PC-9 (cell line): ENCODE measurements at places on chromosomes 3 and 15.

GRCh38 chr3:59082106-59082505 lies 32.3 kb upstream of the CFAP20DC start:
- no peak for DNase-seq

DNA sequence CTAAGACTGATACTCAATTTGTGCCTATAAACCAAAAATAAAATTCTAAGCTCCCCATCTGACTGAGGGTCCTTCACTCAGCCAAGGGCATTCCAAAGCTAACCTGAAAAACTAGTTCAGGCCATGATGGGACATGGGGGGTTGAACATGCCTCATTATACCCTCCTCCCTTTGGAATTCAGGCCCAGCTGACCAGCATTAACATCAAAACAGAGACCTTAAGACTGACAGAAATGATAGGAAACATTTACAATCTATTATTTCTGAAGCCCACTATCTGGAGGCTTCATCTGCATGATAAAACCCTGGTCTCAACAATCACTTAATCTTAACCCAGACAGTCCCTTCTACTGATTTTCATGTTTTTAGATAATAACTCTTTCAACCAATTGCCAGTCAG lies 140.4 kb downstream of the ANO10 start:
- DNase-seq, result no peak

DNA sequence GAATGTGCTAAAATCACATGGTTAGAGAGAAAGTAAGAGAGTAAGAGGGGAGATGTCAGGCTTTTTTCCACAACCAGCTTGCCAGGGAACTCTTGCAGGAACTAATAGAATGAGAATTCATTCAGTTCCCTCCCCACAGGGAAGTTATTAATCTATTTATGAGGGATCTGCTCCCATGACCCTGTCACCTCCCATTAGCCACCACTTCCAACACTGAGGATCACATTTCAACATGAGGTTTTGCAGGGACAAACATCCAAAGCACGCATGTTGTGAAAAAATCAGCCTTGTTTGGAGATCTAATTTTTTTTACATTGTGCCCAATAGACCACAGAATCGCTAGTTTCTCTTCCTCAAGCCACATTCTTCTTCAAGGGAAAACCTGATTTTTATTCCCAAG lies 904.0 kb downstream of the TBL1XR1 start:
- no peak for DNase-seq

- DNase-seq, result no peak
Observed at GRCh38 chr3:102332205-102332604, 102.6 kb upstream of the ZPLD1 start.

DNA sequence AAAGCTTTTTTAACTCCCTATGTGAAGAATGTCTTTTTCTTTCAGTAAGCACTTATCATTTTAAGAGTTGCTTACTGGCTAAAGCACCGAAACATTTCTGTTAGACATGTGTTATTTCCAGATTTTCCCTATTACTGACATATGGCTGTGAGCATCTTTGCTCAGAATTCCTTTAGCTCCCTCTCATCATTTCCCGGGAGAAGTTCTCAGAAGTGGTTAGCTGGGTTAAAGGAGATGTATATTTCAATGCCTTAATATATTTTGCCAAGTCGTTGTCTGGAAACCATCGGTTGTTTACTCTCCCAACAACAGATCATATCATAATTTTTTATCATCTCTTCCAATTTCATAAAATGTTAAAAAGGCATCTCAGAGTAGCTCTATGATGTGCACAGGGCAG lies 396.5 kb downstream of the OCA2 start:
- no peak for DNase-seq

DNA sequence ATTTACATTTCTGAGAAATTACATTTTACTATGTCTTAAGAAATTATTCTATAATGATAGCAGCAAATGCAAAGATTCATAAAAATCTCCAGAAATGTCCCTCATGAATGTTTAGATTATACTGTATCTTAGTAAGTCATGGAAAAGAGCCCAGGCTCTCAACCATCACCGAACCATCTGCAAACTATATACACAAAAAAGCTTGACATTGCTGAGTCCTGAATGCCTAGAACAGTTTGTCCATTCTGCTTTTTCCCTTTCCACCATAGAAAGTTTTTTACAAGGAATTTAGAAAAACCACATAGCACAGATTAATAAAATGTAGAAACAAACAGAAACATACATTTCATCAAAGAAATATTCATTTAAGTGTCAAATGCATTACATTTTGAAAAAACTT lies 83.6 kb downstream of the MYO9A start:
- DNase-seq, result no peak

GRCh38 chr3:141255846-141256261 lies 24.2 kb downstream of the PXYLP1 start:
- no peak for DNase-seq

- DNase-seq, result peak; percentile 37
Observed at GRCh38 chr3:149393345-149394160, 16.1 kb upstream of the TM4SF1 start.

- no peak for DNase-seq
Observed at GRCh38 chr3:36596419-36596818, 167.9 kb downstream of the DCLK3 start.

GRCh38 chr3:59644479-59645402 lies 594.9 kb upstream of the CFAP20DC start:
- no peak for DNase-seq

- no peak for DNase-seq
Observed at GRCh38 chr3:72830452-72831223, 17.6 kb downstream of the SHQ1 start.

GRCh38 chr15:95295363-95295762 lies 1035.1 kb upstream of the NR2F2 start:
- DNase-seq, result no peak

- no peak for DNase-seq
Observed at GRCh38 chr3:152073267-152073666, 195.5 kb upstream of the MBNL1 start.

- DNase-seq, result no peak
Observed at GRCh38 chr3:28577941-28578500, 229.4 kb upstream of the AZI2 start.

- DNase-seq, result peak; percentile 36
Observed at GRCh38 chr15:64017591-64018163, 28.6 kb downstream of the DAPK2 start.

DNA sequence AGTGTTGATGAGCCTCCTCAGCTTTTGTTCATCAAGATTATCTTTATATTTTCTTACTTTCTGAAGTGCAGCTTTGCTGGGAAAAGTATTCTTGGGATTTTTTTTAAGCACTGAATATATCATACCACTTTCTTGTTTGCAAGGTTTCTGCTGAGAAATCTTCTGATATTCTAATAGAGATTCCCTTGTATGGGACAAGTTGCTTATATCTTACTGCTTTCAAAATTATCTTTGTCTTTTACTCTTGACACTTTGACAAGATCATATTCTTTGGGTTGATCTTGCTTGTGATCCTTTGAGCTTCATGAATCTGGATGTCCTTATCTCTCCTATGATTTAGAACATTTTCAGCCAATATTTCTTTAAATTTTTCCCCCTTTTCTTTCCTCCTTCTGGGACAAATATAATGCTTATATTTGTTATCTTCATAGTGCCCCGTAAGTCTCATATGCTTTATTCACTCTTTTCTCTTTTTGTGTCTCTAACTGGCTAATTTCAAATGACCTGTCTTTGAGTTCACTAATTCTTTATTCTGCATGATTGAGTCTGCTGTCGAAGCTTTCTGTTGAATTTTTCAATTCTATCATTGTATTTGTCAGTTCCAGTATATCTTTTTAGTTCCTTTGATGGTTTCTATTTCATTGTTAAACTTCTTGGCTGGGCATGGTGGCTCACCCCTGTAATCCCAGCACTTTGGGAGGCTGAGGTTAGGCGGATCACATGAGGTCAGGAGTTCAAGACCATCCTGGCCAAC lies 211.4 kb upstream of the MANF start:
- DNase-seq, result no peak

DNA sequence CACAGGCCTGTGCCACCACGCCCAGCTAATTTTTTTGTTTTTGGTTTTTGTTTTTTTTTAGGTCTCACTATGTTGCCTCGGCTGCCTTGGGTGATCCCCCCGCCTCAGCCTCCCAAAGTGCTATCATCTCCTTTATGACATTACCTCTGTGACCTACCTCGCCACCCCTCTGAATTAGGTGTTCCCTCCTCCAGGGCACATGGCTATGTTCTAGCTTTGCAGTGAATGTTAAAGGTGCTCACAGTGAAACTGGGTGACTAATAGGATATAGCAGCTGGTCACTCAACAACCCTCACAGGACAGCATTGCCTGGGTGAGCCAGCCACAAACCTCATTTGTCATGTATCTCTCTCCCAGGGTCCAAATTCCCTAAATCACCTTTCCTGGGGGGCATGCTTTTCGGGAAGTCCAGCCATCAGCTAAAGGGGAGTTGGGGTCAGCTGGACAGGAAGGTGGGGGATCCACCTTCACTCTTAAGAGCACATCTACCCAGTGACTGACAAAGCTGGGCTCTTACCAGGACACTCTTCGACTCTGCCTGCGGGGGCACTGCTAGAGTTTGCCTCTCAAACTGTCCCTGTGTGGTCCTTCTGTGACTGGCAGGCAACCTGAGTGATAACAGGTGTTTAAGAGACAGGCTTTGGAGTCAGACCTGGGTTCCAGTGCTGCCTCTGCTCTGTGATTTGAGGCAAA lies 1.6 kb upstream of the TTLL3 start:
- DNase-seq, result peak; percentile 29

- DNase-seq, result no peak
Observed at GRCh38 chr3:128456776-128457715, 9.6 kb downstream of the DNAJB8 start.

GRCh38 chr15:95897651-95898050 lies 432.8 kb upstream of the NR2F2 start:
- DNase-seq, result no peak

DNA sequence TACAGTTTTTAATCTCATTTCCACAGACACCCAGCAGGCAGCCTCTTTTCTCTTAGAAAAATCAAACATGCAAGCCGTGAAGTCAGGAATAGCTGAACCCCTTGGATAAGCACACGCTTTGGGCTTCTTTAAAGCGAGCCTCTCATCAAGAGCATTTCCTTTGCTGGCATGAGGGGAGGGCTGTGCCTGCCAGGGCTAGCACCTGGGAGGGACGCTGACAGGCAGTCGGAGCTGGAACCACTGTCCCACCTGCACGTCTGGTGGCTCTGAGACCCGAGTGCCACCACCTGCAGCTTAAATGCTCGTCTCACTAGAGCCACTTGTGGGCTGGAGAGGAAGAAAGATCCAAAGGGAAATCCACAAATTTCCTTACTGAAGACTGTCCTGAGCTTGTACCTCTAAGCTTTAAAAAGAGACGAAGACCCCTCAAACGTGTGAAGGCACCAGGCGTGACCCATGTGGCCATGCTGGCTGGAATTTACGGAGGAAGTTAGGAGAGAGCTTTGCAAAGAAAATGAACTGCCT lies 9.4 kb downstream of the MAP6D1 start:
- no peak for DNase-seq

GRCh38 chr3:107993771-107994170 lies 97.1 kb downstream of the CD47 start:
- DNase-seq, result no peak

GRCh38 chr3:188473591-188474288 lies 319.8 kb downstream of the LPP start:
- DNase-seq, result no peak

DNA sequence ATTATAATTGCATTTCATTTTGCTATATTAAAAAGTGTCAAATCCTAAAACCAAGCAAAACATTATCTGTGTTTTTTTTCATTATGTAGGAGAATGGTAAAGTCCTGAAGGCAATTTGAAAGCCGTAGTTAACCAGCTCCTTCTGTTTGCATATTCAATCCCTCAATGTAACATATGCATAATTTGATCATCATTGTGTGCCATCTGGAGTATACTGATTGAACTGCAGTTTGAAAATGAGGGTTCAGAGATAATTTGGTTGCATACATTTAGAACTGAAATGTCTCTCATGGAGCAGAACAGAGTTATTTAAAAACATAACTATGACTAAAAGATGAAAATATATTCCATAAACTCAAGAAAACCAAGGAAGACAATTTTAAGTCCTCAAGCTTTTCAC lies 518.6 kb downstream of the GBE1 start:
- no peak for DNase-seq

- no peak for DNase-seq
Observed at GRCh38 chr15:58554758-58555157, 123.0 kb downstream of the LIPC start.

DNA sequence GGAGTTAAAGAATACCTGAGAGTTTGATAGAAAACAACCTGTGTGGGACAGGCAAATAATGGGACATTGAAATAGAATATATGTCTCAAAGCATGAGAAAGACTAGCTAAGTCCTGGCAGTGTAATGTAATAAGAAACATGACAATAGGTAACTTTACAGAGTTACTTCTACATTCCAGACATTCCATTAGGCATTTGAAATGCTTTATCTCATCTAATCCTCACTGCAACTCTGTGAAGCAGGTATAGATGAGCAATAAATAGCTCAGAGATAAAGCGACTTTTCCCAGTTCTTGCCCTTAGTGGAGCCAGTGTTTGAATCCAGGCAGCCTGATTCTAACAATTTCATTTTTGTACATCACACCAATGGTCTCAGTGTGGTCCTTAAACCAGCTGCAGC lies 76.8 kb downstream of the CPNE4 start:
- DNase-seq, result peak; percentile 55

DNA sequence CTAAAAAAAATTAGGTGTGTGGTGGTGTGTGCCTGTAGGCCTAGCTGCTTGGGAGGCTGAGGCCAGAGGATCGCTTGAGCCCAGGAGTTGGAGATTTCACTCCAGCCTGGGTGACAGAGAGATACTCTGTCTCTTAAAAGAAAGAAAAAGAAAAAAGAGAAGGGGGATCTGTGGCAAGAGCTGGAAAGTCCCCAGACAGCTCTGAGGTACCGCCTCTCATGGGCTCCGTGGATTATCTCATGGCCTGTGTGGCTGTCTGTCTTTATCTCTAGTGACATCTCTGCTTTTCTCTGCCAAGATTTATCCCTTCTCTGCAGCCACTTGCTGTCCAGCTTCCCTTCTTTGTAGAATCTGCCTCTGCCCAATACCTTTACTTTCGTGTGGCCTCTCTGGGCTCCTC lies 5.7 kb downstream of the EXOSC7 start:
- DNase-seq, result no peak

- DNase-seq, result peak; percentile 74
Observed at GRCh38 chr3:192883512-192883911, 34.1 kb downstream of the MB21D2 start.

GRCh38 chr15:84840741-84841429 lies 23.7 kb downstream of the ALPK3 start:
- DNase-seq, result peak; percentile 86

- peak; percentile 58 for DNase-seq
Observed at GRCh38 chr3:84836961-84837360, 121.8 kb upstream of the CADM2 start.

DNA sequence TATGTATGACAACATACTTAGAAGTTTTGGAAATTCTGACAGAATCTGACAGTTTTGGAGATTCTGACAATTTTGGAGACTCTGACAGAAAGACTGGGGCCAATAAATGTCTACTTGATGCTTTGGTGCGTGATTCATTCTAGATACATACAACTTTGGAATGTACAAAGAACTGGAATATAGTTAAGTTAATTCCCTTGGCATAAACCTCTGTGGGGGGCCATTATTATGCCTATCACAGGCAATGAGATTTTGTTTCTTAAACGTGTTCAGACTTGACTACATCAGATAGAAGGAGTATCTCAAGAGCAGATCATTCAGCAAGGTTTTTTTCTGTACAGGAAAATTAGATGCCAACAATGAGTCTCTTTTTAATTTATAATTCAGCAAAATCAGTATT lies 617.6 kb upstream of the ZNF717 start:
- DNase-seq, result no peak

- no peak for DNase-seq
Observed at GRCh38 chr3:109683746-109684145, 346.4 kb upstream of the DPPA4 start.

GRCh38 chr3:190585805-190586630 lies 72.1 kb downstream of the IL1RAP start:
- peak; percentile 80 for DNase-seq

GRCh38 chr3:182389071-182389815 lies 404.1 kb upstream of the ATP11B start:
- DNase-seq, result peak; percentile 40
